Endothelial cell of umbilical vein (primary cell): ENCODE measurements at places on chromosomes 3 and 15. TPM values are rescaled to one million over a fixed set of nuclear protein-coding genes. Genes with fewer than 3 reads are reported as not detected.

LRRC49 gene
- 6.6 and 7.4 TPM in 2 replicates for total RNA-seq

PIERCE2 gene
- 1.9 and 2.3 TPM in 2 replicates for total RNA-seq

DNA sequence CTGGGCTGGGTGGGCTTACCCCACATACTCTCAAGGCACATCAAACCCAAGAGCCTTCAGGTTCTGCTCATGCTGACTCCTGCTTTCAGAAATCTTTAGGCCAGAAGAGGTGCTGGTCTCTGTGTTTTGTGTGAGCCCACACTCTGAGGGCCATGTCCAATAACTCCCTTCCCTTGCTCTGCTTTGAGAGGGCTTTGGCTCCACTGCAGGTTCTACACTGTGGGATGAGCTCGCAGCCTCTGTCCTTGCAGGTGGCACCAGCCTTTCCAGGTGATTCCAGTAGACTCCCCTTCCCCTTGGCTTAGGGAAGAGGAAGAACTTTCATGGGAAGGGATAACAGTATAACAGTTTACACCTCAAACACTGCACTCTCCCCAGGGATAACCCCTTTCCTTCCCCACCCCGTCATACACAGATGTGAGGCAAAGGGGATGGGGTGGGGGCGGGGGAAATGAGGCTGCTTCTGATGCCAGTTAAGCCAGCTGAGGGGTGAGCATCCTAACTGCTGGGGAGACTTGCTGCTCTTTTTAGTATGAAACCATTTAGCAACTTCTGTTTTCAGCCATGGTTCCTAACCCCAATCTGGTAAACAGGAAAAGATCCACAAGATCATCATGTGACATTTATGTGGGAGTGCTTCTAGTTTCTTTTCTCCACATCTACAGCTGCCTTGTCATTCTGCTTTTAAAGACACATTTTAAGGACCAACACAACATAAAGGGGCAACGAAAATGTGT lies 262.4 kb downstream of the SLC9A9 start:
- H3K27ac ChIP-seq, result no peak overlapping the region
- H3K27me3 ChIP-seq, result no peaks in the 10 kb centered on the region
- H3K36me3 ChIP-seq, result no peaks in the 10 kb centered on the region
- no peak overlapping the region for H3K4me3 ChIP-seq

DNA sequence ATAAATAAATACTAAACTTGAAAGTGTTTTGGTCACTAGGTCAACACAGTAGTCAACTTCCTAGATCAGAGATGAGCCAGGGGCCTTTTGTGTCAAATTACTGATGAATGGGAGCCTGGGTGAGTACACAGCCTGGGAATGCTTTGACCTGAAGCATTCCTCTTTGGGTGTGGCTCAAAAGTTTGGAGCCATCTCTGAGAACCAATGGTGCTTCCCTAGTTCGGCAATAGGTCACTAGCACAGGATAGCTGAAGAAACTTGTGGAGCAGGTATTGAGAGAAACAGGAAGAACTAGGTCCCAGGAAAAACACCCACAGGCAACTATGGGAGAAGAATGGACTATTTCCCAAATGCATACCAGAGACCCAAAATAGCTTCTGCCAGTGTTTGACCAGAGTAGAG lies 56.6 kb upstream of the PLXND1 start:
- no peak for DNase-seq
- no peak overlapping the region for H3K27ac ChIP-seq
- no peaks in the 10 kb centered on the region for H3K36me3 ChIP-seq
- peaks cover 9% of the 10 kb centered on the region for H3K4me1 ChIP-seq
- no peak overlapping the region for H3K4me3 ChIP-seq
- no peaks in the 10 kb centered on the region for H3K27me3 ChIP-seq

DNA sequence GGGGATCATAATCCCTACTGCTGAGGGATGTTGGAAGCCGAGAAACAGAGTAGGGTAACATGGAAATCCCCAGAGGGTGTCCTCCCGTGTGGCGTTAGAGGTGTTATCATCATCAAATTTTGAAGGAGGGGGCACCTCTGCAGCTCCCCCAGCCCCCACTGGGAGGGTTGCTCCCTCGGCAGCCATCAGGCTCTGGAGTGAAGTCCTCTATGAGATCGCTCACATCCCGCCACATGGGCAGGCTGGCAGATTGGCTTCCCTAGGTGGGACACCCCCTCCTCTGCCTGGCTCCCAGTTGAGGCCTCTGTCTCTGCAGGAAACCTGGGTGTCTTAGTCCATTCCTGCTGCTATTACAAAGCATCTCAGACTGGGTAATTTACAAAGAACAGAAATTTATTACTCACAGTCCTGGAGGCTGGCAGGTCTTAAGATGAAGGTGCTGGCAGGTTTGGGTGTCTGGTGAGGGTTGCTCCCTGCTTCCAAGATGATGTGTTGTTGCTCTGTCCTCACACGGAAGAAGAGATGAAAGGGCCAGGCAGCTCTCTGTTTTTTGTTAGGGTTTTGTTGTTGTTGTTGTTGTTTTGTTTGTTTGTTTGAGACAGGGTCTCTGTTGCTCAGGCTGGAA lies 120.5 kb downstream of the NUP210 start:
- no peaks in the 10 kb centered on the region for H3K27me3 ChIP-seq
- no peaks in the 10 kb centered on the region for H3K4me1 ChIP-seq
- H3K27ac ChIP-seq, result no peak overlapping the region
- no peaks in the 10 kb centered on the region for H3K36me3 ChIP-seq
- no peak overlapping the region for H3K4me3 ChIP-seq
- no peak for DNase-seq

DNA sequence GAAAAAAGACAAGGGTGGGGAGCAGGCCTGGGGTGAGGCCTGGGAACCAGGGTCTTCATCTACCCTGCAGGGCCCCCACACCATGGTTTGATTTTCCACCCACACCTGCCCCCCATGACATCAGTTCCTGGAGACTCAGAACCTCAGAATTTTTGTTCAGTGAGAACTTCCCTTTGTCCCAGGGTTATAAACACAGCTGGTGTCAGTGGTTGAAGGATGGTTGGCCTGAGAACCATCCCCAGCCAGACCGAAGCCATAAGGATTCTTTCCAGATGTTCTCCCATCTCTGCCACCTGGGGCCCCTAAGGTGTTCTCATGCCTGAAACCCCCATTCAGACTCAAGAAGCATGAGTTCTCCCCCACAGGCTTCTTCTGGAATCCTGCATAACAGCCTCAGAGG lies 16.6 kb downstream of the CCDC33 start:
- no peaks in the 10 kb centered on the region for H3K36me3 ChIP-seq
- H3K4me3 ChIP-seq, result no peak overlapping the region
- H3K27ac ChIP-seq, result no peak overlapping the region
- DNase-seq, result no peak
- peaks cover 3% of the 10 kb centered on the region for H3K27me3 ChIP-seq

CACNA1D gene
- total RNA-seq, result not detected in 2 replicates

- H3K27me3 ChIP-seq, result no peaks in the 10 kb centered on the region
- H3K27ac ChIP-seq, result no peak overlapping the region
- no peak overlapping the region for H3K4me3 ChIP-seq
- H3K4me1 ChIP-seq, result peaks cover 15% of the 10 kb centered on the region
- DNase-seq, result no peak
These were observed 496.8 kb downstream of the FOXP1 start for GRCh38 chr3:71086777-71087142.
